Peyer's patch (tissue), 4 donors: ENCODE measurements at places on chromosomes 11 and 22. TPM values are rescaled to one million over a fixed set of nuclear protein-coding genes. Genes with fewer than 3 reads are reported as not detected.

The LRRC51 gene
- 6.7 TPM for total RNA-seq

DNA sequence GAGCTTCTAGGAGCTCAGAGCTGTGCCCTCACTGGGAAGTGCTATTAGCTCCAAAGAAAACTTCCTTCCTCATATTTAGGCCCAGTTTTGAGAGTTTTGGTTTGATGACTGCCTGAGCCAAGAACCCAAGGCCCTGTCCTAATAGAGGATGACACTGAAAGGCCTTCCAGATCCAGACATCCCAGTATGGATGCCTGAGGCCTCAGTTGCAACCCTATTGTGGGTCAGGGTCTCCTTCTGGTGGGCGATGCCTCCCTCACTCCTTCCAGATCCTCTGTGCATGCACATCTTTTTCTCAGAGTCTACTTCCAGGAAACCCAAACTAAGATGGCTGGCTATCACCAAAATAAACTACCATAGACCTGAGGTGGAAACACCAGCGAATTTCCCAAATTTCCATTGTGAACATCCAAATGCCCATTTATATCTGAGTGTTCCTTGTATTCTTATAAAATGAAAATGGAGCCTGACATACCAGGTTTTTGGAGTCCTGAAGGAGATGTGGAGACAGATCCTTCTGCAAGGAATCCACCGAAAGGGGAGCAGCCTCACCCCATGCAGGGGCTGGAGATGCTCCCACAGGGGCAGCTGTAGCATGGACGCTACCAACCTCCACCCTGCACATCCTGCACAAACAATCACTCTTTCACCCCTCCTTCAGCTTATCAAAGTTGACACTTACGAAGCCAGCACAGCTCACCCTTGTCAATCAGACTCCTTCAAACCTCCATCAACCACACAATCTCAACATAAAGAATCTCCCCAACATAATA lies 61.1 kb downstream of the GGTLC2 start:
- no peaks in the 10 kb centered on the region for H3K36me3 ChIP-seq
- no peaks in the 10 kb centered on the region for H3K27me3 ChIP-seq
- H3K4me1 ChIP-seq = no peaks in the 10 kb centered on the region
- DNase-seq = no peak
- no peak overlapping the region for H3K27ac ChIP-seq
- no peak overlapping the region for H3K4me3 ChIP-seq

DNA sequence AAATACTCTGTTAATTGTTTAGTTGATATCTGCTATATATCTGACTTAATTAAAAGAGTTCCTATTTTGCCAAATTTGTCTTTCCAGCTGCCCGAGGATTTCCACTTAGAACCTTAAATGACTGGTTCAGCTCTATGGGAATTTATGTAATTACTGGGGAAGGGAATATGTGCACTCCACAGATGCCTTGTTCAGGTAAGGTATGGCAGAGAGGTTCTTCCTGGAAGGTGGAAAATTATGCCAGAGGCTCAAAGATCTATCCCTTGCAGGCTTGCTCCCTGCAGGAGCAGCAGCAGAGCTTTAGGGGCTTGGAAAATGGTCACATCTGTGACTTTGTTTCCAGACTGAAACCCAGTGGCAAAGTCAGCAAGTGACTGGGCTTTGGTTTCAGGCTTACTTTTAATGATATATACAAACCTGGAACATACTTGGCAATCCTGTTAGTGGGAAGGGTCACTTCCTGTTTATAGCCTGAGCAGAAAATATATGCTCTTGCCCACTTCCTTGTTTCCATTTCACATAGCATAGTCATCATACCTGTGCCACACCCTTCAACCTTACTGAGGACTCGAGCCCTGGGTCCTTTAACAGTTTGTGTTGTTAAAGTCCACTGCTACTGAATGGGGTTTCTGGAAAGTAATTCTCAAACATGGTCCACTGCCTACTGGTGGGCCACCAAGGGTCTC lies 23.7 kb downstream of the WBP2NL start:
- no peak for DNase-seq
- H3K27ac ChIP-seq = no peak overlapping the region
- no peaks in the 10 kb centered on the region for H3K27me3 ChIP-seq
- no peak overlapping the region for H3K4me3 ChIP-seq
- no peaks in the 10 kb centered on the region for H3K36me3 ChIP-seq

DNA sequence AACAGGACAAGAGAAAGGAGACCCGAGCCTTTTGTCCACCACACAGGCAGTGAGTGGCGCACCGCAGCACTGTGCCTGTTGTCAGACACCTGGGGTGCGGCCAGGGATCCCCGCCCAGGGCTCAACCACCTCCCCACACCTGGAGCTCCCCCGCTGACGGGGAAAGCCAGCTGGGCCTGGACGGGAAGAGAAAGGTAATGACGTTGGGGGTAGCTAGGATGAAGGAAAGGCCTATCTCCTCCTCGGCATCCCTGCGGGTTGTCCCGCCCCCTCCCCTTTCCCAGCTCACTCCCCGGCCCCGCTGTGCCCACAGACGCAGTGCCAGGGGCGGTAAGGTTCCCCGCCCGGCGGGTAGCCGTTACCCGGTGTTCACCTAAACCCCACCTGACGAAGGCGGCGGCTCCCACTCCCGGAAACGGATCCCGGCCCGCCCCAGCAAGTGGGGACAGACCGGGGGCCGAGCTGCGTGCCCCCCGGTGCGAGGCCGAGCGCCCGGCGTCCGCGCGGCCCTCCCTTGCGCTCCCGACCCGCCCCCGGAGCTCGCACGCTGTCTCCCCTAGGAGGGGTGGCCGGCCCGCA lies 495 bp downstream of the HYOU1 start:
- H3K4me3 ChIP-seq = peak overlapping the region; percentile 100
- no peaks in the 10 kb centered on the region for H3K4me1 ChIP-seq
- DNase-seq = peak; percentile 72
- no peaks in the 10 kb centered on the region for H3K36me3 ChIP-seq
- no peaks in the 10 kb centered on the region for H3K27me3 ChIP-seq
